NCI-H1105 (cell line): ENCODE measurements at places on chromosomes 13 and 19.

- no peak for DNase-seq
These were observed 59.4 kb downstream of the XPO4 start for GRCh38 chr13:20843166-20843565.

GRCh38 chr13:106919638-106920037 lies 351.7 kb upstream of the ARGLU1 start:
- DNase-seq = no peak

DNA sequence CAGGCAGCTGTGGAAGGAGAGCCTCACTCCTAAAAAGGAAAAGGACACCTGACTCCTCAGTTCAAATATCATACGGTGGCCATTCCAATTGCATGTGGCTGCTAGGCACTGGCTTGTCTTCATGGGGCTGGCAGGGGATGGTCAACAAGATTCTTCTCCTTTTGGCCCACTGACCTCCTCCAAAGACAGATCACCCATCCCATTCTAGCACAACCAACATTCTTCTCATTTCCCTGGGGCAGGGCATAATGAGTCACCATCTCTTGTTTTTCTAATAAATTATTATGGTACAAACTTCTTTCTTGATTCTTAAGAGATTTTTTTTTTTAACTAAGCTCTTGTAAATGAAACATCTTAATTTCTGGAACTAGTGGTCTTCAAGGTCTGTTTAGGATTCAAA lies 136.7 kb upstream of the NBEA start:
- no peak for DNase-seq

DNA sequence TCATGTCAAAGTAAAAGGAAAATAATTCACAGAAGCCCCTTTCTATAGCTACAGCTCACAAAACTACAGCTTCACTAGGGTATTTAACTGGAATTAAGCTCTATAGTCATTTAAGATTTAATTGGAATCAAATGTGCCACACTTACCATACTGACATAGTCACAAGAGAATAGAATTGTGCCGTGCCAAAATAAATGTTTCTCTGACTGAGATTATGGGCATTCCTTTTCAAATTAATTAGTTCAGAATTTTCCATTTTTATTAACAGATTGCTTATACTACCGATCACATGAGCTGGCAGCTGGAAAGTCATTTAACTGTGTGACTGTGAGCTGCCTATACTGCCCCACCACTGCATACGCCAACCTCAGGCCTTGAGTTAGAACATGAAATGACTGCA lies 108.4 kb downstream of the LHFPL6 start:
- no peak for DNase-seq

DNA sequence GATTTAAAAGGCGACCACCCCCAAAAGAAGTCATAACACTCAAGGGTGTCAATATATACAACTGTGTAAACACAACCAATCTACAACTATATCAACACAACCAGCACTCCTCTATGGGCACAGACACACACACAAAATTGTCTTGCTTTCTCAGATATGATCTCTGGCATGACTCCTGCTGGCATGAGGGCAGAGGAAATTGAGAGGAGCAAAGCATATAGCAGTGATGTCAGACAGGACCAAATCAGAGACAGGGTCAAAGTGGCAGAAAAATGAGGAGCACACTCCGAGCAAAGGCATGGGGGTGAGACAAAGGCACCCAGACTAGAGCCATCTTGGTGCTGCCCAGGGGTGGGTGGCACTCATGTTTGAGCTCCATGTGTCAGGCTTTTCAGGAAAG lies 9.6 kb downstream of the IRGQ start:
- no peak for DNase-seq

GRCh38 chr13:98975822-98976261 lies 2.0 kb downstream of the DOCK9 start:
- no peak for DNase-seq
